ENCODE measurements at places on chromosomes 1 and 21.

GRCh38 chr21:38139380-38140168 lies 117.2 kb upstream of the KCNJ15 start:
- no peak for DNase-seq

DNA sequence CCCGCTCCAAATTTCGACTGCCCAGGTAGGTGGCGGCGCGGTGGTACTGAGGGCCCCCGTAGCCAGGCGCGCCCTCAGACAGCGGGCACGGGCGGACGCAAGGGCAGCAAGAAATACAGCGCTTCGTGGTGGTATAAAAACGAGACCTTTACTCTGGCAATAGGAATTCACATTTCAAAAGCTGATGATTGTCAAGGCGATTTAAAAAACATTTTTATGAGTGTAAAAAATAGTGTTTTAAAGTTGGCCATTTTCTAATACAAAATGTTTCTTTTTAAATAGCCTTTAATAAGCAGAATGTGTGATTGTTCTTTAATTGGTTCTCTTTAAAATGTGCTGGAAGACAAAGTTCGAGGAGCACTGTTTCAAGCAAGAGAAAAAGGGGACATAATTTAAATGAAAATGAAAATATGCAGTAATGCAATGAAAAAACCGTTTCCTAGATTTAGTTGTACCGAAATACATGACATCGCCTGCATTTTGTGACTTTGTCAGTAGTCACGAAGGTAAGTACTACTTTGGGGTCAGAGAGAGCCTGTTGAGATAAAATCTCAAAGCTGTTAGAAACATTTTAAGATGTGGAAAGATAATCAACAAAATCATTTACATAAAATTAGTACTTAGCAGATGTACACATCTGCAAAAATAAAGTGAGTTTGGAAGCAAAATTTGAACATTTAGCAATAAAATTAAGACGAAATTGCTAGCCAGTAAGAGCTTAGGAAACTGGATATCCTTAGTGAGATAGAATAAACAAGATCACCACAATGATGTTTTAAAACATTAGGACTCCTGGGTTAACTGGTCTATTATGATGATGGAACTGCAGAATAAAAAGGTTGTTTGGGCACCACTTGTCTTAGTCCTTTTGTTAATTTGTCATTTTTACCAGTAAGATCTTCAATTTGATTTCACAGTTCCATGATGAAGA lies 1.1 kb upstream of the PSMG1 start:
- no peak for DNase-seq

DNA sequence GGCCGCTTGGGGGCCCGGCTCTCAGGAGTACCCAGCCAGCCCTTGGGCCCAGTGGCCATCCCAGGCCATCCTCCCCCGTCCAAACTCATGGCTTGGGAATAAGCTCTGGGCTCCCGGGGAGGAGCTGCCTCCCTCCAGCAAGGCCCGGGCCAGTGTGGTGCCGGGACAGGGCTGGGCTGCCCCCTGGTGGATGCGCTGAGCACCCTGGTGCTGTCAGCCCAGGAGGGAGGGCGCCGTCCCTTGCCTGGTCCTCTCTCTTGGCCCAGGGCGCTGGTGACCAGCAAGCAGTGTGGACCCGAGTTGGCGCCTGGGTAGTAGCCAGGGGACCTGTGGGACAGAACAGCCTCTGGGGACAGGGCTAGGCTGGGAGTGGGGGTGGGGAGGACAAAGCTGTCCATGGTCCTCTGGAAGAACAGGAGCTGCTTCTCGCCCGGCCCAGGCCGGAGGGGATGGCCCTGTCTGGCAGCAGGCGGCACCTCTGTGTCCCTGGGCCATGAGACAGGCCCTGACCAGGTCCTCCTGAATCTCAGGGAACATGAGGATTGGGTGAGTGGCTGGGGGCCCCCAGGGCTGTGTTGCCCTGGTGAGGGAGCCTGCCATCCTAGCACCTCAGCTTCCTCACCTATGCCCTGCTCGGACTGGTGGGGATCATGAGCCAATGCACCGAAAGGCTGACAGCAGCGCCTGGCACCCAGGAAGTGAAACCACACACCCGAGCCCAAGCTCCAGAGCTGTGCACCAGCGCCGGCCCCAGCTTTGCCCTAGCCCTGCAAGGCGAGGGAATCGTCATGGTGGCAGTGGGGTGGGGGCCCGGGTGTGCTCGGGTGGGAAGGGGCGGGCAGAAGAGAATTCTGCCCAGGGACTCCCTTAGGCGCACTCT lies 9.4 kb downstream of the MORN1 start:
- peak; percentile 85 for DNase-seq

DNA sequence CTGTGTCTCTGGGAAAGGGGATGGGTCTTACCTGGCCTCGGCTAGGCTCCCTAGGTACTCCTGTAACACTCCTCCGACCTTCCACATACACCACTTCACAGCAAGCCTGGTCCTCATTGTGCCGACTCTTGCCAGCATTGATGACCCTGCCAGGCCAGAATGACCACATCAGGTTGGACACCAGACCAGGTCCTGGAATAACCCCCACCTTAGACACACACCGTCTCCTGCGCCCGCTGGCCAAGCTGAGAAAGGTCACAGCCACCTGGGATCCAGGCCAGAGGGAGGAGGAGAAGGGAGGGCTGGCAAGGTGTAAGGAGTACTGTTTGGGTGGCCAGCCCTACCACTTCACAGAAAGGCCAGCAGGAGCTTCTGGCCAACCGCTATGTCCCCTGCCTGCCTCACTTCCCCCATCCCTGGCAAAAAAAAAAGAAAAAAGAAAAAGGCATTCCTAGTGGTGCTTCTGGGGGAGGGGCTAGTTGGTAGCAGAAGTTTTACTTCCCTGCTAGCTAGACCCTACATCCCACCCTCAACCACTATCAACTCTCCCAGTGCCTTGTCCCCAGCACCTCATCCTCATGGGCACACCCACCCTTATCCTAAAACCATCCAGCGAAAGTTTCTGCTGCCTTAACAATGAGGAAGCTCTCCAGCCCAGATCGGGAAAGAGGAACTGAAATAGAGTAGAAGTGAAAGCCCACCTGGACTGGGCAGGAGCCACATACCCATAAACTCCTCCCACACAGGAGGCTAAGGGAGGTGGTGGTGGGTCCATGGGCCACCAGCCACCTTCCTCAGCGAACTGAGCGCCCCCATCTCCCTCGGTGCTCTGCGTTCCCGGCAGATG lies 1.4 kb downstream of the PPM1J start:
- DNase-seq: no peak

DNA sequence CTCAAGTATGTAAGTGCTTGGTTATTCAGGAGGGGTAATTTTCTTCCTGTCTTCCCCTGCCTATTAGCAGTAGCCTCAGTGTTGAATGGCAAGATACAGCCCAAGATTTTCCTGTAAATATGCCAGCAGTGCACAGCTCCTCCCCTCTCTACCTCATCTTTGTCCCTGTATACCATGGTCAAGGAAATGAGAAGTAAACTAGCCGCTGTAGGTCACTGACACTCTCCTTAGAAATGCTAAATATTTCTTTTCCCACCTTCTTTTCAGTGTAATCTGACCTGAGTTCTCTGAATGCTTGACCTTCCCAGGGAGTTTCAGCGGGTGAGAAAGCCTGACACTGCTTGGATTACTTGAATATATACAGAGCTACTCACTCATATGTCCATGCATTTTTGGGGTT lies 84.1 kb upstream of the ZNF326 start:
- DNase-seq: no peak
